Stimulated activated CD8-positive, alpha-beta memory T cell treated with anti-CD3 and anti-CD28 coated beads, Interleukin-15, amount 100 ng/mL, for 48 hours (primary cell): ENCODE measurements at places on chromosomes 6 and 20.

DNA sequence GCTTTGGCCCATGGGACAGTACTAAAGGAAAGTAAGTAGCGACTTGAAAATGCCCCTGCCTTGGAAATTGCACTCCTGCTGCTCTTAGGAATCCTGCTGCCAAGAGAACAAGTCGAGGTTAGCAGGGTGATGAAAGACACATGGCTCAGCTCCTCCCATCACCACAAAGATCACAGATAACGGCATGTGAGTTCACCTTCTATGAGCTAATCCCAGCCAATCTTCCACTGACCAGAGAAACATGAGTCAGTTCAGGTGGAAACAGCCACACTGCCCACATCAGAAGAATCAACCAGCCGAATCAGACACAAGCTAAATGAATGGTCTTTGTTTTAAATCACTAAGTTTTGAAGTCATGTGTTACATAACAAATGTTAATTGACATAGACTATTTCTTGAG is 106.3 kb downstream of the PRKN start:
- DNase-seq, result peak; percentile 14

DNA sequence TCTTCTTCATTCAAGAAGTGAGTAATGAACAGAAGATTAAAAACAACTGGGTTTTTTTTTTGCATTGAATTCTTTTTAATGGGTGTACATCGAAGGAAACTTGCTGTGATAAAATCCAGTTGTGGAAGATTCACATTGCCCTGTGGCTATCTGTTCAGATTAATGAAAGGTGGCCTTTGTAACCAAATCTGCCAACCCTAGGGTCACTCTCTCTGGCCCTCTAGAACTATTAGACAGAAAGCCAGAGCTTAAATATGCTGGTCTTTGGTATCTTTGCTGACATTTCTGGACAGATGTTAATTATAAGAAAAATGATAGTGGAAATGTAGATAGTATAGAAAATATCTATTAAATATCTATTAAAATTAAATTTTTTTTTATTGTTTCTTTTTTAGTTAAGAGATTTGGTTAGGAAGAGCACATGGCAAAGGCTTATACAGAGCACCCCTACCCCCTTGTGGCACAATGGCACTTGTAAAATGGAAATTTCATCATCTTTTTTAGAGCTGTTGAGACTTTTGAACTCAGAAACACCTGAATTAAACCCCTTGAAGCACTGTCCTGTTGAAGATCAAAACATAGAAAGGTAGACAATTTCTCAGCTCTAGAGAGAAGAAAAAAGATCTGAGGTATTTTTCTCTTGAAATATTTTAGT is 572.5 kb downstream of the PKHD1 start:
- DNase-seq, result no peak

- DNase-seq, result no peak
Measured at GRCh38 chr6:157269261-157269794, 54.0 kb downstream of the TMEM242 start.

DNA sequence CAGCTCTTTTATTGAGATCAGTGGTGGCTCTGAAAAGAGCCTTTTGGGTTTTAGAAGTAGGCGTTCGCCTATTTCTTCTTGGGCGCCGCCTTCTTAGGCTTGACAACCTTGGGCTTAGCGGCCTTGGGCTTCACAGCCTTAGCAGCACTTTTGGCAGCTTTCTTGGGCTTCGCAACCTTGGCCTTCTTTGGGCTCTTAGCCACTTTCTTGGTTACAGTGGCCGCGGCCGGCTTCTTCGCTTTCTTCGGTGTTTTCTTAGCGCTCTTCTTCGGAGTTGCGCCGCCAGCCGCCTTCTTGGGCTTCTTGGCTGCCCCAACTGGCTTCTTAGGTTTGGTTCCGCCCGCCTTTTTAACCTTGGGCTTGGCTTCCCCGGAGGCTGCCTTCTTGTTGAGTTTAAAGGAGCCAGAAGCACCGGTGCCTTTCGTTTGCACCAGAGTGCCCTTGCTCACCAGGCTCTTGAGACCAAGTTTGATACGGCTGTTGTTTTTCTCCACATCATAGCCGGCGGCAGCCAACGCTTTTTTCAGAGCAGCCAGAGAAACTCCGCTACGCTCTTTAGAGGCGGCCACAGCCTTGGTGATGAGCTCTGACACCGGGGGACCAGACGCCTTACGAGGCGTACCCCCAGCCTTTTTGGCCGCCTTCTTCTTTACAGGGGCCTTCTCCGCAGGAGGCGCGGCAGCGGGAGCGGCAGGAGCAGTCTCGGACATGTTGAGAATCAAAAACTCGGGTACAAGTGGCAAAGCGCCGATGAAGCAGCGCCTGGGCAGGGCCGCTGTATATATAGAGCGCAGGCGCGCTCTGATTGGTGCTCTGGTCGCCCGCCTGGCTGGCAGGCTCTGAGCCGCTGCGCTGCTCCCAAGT is 31.3 kb upstream of the HFE start:
- peak; percentile 75 for DNase-seq

- no peak for DNase-seq
Measured at GRCh38 chr6:107662333-107662732, 161.8 kb downstream of the SCML4 start.

DNA sequence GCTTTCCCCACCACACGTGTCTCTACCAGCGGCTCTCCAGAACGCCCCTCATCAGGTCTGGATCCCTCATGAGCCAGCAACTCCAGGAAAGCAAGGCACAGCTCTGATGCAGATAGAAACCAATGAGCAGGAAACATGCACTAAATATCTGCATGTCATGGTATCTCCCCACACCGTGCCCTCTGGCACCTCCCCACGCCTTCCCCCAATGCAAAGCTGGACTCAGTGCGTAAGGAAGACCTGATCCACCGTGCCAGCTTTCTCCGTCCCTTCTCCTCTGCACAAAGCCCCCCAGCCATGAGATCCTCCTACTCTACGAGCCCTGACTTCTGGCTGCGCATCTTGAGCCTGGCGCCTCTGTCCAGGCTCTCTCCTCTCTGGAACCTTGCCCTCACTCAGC is 9.4 kb downstream of the PDE10A start:
- no peak for DNase-seq

DNA sequence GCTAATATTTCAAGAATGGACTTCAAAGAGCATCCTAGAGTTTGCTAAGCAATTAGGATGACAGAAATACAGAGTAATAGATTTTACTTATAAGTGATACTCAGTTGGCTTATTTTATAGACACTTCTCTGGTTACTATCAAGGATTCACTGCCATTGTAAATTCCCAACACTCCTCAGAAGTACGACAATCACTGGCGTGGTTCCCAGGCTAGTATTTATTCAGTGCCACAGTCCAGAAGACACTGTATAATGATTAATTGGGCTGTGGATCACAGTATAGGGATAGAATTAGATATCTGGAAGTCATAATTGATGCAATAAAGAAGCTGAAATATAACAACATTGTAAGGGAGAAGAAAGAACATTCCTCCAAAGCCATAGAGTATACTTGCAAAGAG is 15.7 kb downstream of the MANEA start:
- no peak for DNase-seq

DNA sequence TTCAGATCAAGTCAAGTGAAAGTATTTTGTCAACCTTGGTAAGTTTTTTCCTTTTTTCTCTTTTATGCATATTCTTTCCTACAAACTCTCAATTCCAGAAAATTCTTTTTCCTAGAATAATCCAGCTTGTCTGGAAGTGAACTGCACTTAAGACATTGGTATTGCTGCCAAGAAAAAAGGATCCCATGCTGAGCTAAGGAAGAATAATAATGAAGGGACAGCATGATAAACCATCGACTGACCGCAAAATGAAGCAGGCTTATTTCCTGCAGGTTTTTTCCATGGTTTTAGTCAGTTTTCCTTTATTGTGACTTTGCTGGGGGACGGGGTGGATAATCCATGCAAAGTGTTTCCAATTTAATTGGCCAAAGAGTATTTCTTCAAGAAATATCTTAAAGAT is 857.6 kb upstream of the SLC35B3 start:
- no peak for DNase-seq

DNA sequence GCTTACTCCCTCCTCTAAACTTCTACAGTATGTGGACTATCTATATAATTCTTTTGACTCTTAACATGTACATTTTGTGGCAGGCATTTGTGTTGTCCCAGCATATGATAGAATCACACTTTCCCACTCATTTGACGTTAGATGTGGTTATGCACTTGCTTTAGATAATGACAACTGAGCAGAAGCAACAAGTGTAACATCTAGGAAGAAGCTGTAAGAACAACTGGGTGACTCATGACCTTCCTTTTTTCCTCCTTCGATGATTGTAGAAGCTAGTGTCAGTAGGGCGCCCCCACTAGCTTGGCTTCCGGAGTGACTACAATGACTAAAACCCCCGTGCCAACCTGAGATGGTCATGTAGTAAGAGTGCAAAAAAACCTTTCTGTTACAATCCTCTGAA is 74.6 kb upstream of the CEP85L start:
- peak; percentile 71 for DNase-seq

DNA sequence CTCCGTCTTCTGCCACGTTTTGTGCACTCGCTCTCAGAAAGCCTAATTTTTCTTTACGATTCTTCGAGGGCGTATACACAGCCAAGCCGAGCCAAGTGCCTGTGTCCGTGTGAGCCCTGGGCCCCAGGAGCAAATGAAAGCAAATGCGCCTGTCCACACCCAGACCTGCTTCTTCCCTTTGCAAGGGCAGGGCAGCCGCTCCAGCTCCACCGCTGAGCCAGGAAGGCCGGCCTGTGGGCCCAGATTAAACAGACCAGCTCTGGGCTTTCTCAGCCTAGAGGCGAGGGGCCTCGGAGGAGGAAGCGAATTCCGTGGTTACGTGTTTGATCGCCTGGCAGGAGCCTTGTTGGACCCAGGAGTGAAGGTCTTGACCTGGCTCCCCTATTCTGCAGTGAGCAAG is 184.6 kb downstream of the SMOC2 start:
- DNase-seq, result no peak

DNA sequence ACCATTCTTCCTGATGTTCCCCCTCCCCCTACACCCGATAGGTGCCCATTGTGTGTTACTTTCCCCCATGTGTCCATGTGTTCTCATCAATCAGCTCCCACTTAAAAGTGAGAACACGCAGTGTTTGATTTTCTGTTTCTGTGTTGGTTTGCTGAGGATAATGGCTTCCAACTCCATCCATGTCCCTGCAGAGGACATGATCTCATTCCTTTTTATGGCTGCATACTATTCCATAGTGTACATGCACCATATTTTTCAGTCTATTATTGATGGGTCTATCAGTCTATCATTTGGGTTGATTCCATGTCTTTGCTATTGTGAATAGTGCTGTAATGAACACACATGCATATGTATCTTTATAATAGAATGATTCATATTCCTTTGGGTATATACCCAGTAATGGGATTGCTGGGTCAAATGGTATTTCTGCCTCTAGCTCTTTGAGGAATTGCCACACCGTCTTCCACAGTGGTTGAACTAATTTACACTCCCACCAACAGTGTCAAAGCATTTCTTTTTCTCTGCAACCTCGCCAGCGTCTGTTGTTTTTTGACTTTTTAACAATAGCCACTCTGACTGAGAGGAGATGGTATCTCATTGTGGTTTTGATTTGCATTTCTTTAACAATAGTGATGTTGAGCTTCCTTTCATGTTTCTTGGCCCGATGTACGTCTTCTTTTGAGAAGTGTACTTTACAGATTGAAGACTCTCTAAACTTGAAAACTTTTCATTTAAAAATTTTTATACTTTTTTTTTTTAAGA is 41.0 kb upstream of the GCNT2 start:
- DNase-seq, result no peak

DNA sequence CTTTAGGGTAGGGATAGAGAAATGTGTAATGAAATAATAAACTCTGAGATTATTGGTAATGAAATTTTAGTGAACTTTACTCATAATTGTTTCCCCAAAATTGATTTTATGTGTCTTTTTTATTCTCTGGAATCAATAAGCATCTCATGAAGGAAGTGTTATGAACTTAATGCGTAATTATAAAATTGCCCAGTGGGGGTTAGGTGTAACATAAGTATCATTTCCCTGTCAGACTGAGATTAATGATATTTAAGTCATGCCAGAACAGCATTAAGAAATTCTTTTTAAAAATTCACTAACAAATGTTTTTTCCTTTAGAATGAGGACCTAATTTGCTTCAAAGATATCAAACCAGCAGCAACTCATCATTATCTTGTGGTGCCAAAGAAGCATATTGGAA is 10.0 kb downstream of the HINT3 start:
- no peak for DNase-seq

DNA sequence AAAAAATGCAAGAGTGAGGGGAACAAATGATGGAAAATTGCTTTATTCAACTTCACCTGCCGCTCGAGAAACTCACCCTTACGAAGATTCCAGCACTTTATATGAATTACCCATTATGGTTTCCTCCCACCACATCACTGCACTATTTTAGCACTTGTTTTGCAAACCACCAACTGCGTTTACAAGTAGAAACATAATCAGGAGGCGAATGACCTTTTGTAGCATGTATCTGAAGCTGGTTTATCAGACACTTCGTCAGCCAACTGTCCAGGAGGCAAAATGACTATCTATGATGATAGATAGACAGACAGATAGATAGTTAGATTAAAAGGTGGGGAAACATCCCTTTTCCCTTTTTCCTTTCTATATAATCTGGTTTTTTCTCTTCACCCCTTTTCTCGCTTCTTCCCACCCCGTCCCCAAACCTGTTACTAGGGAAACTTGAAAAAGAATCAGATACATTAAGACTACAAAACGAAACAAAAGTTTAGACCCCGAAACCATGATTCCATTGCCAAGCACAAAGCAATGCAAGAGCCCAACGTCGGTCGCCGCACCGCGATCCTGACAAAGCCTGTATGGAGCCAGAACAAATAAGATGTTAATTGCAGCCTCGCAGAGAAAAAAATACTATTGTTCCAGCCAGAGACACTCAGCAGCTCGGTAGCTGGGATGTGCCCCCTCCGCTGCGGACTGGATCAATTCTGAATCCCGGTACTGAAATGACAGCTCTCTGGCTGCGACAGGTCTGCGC is 933 bp upstream of the ADGRB3 start:
- no peak for DNase-seq

- DNase-seq, result no peak
Measured at GRCh38 chr6:18022398-18023231, 35.2 kb upstream of the KIF13A start.

DNA sequence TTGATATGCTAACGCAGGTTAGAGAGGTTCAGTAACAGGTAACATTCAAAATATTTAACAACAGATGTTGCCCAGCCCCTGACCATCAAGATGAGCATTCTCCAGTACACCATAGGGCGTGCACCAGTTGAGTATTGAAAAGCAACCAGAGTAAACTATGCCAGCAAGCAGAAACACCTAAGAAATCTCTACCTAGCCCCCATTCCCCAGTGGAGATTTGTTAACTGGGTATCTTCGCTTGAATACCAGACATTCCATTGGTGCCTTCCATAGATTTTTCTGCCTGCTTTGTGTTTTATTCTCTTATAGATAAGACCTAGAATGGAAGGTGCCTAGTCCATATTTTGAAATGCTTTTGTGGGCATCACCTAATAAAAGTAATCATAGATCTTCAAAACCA is 623.9 kb downstream of the KIF16B start:
- no peak for DNase-seq

DNA sequence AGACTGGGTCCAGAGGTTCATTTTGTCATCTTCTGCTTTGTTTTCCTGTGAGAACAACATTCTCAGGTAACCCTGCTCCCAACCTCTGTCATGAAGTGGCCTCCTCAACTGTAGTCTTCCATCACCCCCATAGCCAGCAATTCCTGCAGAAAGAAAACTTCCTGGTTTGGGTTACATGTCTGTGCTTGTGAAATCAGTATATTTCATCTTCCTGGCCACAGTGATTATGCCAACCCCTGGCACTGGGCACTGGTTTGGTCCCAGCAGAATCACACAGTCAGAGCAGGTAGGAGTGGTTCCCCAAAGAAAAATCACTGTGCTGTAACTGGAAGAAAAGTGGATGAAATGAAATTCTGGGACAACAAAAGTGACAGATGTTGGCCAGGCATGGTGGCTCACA is 52.5 kb downstream of the CRYBG1 start:
- no peak for DNase-seq

- no peak for DNase-seq
Measured at GRCh38 chr6:35924146-35924545, 3.2 kb upstream of the SRPK1 start.
